HT-29 (cell line): ENCODE measurements at places on chromosomes 12 and 14. TPM values are rescaled to one million over a fixed set of nuclear protein-coding genes. Genes with fewer than 3 reads are reported as not detected.
A peak's percentile ranks its signal among the peaks of the same experiment; 100 is the strongest.

The KRT83 gene
- 0.10 and 0.94 TPM in 2 replicates for total RNA-seq

GRCh38 chr12:62194031-62194430 is 66.2 kb upstream of the USP15 start:
- DNase-seq: no peak

- DNase-seq: peak; percentile 44
These were observed 127.7 kb upstream of the MAX start for GRCh38 chr14:65229748-65230728.

The TPPP2 gene
- total RNA-seq: not detected in 2 replicates

The CD27 gene
- total RNA-seq: 0.23 TPM in 1 of 2 replicates, not detected in the other
